ENCODE measurements at places on chromosomes 11 and 22.

- DNase-seq = no peak
Observed at GRCh38 chr22:22882033-22882717, 5.4 kb upstream of the IGLL5 start.

DNA sequence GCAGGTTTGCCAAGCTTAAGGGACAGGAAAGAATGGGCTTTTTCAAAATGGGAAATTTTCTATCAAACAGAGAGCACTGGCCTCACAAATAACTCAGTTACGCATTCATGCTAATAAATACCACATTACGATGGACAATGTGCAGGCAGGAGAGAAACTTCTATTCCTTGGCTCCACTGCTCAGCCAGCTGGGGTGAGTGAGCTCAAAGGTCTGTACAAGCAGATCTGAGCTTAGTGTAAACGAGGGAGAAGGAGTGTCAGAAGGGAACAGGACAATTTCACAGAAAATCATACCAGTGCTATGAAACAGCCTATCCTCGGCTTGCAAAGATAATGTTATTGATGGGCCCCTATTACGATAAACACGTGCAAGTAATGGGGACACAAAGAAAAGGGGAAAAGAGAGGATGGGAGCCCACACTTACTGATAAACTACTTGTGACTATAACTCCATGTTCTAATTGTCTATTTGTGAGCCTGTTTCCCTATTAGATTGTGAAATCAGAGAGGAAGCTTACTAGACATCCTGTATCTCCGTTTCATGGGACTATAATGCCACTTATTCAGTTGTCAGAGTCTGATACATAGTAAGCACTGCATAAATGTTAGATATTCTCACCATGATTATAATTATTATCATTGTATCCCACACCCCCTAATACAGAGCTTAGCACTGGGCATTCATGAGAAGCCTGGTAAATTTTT lies 46.3 kb downstream of the AMOTL1 start:
- no peak for DNase-seq

DNA sequence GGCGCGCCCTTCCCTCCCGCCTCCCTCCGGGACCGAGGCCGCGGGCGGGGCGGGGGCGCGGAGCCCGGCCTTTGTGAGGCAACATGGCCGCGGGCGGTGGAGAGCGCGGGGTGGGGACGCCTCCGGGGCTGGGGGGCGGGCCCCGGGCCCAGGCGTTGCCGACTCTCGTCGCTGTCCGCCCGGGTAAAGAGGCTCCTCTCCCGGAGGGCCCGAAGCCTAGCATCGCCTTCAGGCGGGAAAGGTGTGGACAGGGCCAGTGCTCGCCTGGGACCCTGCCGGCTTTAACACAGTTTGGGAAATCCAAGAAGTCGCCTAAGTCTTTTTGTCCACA lies 369 bp downstream of the DGCR8 start:
- DNase-seq = peak; percentile 78

DNA sequence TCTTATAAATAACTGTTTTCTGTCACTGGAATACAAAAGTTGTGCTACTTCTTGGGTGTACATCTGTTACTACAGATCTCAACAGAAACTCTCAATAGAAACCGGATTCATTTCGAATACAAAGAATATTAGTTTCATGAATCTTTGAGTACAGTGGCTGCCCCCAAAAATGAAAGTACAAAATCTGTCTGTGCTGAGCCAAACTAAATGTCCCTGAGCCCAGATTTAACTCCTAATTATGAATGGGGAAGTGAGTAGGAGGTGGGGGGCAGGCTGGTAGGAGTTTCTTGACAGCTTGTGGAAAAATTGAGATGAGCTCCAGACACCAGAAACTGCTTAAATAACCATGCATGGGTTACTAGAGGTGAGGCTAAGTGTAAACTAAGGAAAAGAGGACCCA lies 41.6 kb downstream of the PITPNB start:
- DNase-seq = no peak

GRCh38 chr11:73260127-73260457 lies 12.0 kb upstream of the P2RY6 start:
- DNase-seq = no peak

DNA sequence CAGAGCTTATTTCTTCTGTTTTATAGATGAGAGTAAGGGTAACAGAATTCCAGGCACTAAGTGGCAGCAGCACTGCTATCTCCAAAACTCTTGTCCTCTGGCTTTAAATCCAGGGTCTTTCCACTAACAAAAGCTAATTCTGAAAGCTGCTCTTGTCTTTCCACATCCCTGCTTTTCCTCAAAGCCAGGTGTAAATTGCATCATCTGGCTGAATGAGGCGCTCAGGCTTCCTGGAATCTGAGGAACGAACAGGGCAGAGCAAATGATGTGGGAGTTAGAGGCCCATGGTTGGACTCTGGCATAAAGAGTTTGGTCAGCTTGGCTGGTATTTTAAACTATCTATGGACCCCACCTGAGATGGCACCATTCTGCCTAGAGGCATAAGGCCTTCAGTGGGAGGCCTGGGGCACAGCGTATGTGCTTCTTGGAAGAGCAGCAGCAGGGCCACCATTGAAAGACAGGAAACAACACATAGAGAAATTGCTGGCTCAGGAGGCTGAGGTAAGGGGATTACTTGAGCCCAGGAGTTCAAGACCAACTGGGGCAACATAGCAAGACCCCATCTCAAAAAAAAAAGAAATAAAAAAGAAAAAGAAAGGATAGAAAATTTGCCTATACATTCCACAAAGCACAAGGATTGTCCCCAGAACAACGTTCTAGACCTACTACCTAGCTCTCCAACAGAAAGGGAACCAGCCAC lies 1.9 kb downstream of the KCNJ5 start:
- DNase-seq = no peak

DNA sequence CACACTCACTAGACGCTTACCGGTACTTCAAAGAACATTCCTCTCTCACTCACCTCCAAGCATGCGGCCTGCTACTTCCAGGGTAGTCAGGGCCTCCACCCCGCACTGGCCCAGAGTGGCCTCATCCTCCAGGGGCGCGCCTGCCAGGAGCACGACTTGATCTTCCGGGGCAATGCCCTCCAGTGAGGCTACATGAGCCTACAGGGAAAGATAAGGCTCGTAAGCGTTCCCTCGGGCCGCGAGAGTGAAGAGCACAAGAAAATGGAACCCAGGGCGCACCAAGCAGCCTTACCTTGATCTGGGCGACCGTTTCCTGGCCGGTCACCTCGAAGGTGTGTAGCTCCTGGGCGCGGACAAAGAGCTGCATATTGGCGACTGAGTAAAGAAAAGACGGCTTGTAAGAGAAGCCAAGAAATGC lies 478 bp downstream of the FAU start:
- DNase-seq = no peak

- no peak for DNase-seq
Observed at GRCh38 chr11:43366677-43367076, 8.0 kb downstream of the TTC17 start.

Data from T-helper 17 cell (primary cell).